HT1080 (cell line): ENCODE measurements at places on chromosomes 2 and 18.

DNA sequence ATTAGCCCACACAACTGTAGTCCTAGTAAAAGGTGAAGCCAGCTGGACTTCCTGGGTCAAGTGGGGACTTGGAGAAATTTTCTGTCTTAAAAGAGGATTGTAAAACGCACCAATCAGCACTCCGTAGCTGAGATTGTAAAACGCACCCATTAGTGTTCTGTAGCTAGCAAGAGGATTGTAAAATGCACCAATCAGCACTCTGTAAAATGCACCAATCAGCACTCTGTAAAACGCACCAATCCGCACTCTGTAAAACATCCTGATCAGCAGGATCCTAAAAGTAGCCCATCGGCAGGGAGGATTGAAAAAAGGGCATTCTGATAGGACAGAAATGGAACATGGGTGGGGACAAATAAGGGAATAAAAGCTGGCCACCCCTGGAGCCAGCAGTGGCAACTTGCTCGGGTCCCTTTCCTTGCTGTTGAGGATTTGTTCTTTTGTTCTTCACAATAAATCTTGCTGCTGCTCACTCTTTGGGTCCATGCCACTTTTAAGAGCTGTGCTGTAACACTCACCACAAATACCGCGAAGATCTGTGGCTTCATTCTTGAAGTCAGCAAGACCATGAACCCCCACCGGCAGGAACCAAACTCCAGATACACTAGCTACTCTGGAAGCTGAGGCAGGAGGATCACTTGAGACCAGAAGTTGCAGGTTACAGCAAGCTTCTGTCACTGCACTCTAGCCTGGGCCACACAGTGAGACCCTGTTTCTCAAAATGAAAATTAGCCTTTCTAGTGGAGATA, 102.6 kb downstream of the HS6ST1 start:
- DNase-seq = no peak

- no peak for DNase-seq
These were observed 18.4 kb downstream of the METTL21A start for GRCh38 chr2:207606829-207607228.

DNA sequence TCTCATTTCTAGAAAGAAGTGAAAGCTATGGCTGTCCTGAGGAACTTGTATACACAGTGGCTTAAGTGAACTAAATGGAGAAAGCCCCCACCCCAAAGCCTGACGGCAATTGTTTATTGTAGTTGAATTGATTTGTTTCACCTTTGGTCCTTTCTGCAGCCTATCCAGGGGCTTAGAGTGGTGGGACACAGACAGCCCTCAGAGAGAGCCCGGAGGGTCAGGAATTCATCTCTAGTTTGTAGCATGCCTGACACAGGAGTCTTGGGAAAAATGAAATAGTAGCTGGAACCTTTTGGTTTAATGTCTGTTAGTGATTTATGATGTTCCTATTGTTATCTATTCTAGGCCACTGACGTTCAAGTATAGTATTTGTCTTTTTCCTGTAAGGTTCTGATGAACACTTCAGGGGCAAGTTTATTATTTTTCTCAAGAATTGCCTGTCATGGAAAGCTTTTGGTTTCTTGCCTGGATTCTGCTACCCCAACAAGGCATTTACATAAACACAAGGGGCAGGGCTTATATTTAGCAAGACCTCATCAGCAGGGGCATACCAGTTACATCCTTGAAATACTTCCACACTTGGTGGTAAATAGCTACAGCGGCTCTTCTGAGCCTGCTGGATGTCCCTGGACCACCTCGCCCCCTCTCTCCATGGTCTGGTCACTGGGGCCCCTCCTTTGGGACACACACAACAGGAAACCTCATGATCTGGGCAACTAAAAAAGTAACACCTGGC, 44.4 kb downstream of the KCNE4 start:
- no peak for DNase-seq

DNA sequence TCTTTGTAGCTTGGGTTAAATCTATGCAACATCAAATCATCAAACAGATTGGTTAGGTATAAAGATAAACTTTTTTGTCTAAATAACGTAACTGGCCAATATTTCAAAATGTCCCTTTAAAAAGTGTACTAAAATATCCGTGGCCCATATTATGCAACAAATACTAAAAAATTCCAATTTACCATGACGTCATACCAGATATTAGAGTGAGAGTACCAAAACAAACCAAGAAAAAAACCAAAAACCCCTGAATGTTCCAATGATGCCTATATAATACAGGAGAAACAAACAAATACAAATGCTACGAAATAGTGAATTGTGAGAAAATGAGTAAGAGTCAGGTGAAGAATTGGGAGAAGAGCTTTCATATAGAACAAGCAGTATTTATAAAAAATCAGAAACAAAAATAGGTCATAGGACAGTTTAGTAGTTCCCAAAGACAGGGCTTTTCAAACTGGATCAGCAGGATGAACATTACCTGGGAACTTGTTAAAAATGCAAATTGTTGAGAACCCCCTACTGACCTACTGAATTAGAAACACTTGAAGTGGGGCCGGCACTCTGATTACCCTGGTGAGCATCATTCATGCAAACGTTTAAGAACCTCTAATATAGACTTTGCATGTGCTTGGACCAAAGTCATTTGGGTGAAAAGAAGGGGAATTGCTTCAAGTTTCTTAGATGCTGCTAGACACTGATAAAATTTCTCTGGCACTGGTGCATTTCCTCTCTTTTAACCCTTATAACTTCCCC, 753.7 kb downstream of the DSC3 start:
- DNase-seq = no peak

GRCh38 chr2:117523711-117524238, 290.7 kb upstream of the DDX18 start:
- DNase-seq = no peak

- no peak for DNase-seq
These were observed 86.9 kb upstream of the LMAN1 start for GRCh38 chr18:59446012-59446411.

GRCh38 chr2:207720517-207721187, 9.2 kb downstream of the CCNYL1 start:
- DNase-seq = no peak

- DNase-seq = no peak
These were observed 54.9 kb downstream of the LIPG start for GRCh38 chr18:49616618-49617328.

- no peak for DNase-seq
These were observed 265.4 kb downstream of the EN1 start for GRCh38 chr2:118582058-118582457.

- DNase-seq = no peak
These were observed 87.8 kb upstream of the RAB6C start for GRCh38 chr2:129891341-129892320.
